Hypothalamus (tissue), 51 donors: ENCODE measurements at places on chromosomes 2 and 18.

- DNase-seq = no peak
Measured at GRCh38 chr2:231930593-231931281, 4.5 kb upstream of the NPPC start.

- DNase-seq = no peak
Measured at GRCh38 chr2:171365232-171365631, 68.6 kb downstream of the METTL8 start.

- DNase-seq = no peak
Measured at GRCh38 chr2:188367164-188367563, 75.5 kb downstream of the GULP1 start.

DNA sequence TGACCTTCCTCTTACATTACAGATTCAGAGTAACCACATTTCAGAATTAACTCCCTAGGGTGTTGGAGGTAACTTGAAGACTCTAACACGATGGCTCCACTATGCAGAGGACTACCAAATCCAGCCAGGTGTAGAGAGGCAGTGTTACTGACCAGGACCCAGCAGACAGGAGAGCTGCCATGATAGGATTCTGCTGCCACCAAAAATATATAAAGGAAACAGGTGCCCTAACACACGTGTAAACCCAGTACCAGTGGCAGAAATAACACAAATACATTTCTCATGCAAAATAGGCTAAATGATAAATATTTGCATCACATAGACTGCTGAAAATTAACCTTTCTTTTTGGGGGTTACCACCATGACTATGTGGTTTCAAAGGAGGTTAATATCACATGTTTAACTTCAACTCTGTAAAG, 7.0 kb downstream of the ZBTB14 start:
- no peak for DNase-seq

GRCh38 chr2:50480507-50480906, 551.4 kb downstream of the NRXN1 start:
- no peak for DNase-seq

GRCh38 chr2:235534678-235535422, 41.0 kb downstream of the AGAP1 start:
- no peak for DNase-seq

- no peak for DNase-seq
Measured at GRCh38 chr2:190596993-190597392, 51.9 kb upstream of the NAB1 start.
